ENCODE measurements at places on chromosomes 16 and 17. TPM values are rescaled to one million over a fixed set of nuclear protein-coding genes. Genes with fewer than 3 reads are reported as not detected.

DNA sequence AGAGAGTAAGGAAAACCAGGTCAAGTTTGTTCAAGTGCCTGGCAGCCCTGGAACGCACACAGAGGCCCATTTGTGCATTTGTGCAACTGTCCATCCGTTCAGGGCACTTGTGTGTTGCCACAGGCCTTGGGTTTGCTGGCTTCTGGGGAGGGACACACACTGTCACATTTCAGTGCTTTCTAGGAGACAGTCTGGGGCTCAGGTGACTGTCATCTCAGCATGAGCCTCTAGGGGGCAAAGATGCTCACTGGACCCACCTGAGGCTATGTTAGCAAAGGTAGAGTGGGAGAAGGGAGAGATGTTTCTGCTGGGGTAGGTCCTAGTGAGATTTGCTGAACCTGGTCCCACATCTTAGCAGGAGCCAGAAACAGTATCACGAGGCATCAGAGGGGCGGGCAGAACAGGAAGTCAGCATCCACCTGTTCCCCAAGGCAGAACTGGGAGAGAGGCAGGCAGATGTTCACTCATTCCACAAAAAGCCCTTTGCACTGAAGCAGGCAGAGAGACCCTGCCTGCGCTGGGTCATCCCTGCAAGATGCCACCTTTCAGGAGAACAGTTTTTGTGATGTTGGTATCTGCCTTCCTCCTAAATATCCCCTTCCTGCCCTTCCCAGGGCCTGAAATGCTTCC lies 48.5 kb downstream of the RAI1 start:
- DNase-seq = peak; percentile 43

GRCh38 chr16:68833251-68833650 lies 10.1 kb upstream of the TANGO6 start:
- DNase-seq = no peak

DNA sequence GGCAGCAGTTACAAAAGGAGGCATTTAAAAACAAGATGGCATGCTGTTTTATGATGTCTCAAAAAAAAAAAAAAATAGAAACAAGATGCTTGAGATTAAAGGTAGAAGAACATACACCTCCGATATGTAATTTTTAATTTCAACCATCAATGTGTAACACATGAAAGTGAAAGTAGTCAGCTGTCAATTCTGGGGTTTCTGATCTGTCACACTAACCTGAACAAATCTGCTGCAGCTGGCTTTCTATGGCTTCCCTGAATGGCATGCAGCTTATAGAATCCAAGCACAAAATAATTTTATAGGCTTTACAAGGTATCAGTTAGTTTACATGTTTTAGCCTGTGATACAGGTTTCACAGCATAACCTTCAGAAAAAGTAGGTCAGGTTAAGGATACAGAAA lies 13.5 kb downstream of the GLYR1 start:
- no peak for DNase-seq

DNA sequence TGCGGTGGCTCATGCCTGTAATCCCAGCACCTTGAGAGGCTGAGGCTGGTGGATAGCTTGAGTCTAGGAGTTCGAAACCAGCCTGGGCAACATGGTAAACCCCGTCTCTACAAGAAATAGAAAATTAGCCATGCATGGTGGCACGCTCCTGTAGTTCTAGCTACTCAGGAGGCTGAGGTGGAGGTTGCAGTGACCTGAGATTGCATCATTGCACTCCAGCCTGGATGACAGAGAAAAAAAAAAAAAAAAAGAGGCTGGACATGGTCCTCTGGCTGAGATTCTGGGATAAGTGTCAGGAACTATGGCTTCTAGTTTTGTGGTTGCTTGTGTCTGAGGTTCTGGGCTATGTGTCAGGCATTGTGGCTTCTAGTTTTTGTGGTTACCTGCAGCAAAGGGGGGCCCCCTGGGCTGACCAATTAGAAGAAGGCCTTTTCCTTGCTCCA lies 7.0 kb downstream of the KSR1 start:
- no peak for DNase-seq

DNA sequence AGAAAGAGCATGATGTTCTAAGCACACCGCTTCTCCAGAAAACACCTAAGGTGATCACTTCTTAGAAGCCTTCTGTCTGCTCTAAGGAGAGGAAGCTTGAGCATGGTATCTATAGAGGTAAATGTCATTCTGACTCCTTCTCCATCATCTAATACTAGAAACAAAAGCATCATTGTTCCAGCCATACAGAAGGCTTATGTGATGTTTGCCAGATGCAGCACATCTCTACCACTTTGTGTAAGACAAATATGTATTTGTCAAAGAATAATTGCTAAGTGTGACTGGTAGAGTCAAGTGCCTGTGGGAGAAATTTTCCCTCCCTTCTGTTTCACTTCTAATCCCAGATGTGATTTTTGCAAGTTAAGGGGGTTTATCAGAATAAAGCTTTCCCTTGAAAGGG lies 217.1 kb downstream of the HS3ST3A1 start:
- no peak for DNase-seq

DNA sequence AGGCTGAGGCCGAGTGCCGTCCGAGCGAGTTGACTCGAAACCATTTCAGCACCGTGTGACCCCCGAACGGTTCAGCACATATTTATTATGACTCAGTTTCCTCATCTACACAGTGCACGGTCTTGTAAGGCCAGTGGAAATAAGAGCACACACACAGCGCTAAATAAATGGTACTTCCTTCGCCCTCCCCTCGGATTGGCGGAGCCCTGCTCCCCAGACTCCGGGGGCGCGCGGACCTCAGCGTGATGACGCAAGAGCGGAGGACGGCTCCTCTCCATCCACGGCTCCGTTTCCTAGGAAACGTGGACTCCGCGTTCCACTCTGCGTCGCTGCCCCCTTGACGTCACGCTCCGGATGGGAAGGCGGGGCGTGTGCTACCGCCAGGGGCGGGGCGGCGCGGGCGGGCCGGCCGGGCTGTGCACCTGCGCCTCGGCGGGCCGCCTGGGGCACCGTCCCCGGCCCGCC lies at the start of gene PARD6A:
Gene PARD6A, plus strand, starts transcription at position 397 of the 465 bp plus-strand sequence. CDS start 79 bp downstream, outside the sequence.
- DNase-seq = peak; percentile 98

- DNase-seq = no peak
Observed at GRCh38 chr17:22671110-22671509, 978.8 kb downstream of the KCNJ18 start.

- DNase-seq = no peak
Observed at GRCh38 chr17:47120521-47121095, 68.5 kb downstream of the CDC27 start.

DNA sequence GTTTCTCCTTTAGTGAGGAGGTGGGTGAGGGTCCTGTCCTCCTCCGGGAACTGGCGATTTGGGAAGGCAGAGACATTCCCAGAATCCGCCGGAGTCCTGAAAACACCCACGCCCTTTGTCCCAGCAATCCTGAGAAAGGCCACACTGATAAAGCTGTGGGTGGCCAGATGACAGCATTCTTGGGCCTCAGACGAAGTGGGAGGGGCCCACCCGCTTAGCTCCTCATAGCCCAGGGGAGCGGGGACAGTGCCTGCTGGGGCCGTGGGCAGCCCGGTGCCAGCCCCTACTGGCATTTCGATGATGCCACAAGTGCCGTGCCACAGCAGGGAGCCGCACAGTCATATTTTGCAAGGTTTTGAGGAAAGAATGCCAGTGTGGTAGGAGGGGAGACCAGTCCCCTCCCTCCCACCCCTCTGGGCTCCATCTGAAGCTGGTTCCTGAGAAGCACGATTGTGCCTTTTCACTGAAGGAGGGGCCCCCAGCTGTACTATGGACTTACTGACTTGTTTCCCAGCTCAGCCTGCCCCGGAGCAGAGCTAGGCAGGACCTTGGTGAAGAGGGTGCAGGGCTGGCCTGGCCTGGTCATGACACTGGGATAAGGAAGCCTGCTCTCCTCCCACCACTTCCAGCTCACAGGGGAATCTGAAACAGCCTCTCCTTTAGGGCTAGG lies 20.9 kb upstream of the MPRIP start:
- peak; percentile 89 for DNase-seq

- DNase-seq = no peak
Observed at GRCh38 chr17:31401456-31402254, 10.2 kb downstream of the RAB11FIP4 start.

DNA sequence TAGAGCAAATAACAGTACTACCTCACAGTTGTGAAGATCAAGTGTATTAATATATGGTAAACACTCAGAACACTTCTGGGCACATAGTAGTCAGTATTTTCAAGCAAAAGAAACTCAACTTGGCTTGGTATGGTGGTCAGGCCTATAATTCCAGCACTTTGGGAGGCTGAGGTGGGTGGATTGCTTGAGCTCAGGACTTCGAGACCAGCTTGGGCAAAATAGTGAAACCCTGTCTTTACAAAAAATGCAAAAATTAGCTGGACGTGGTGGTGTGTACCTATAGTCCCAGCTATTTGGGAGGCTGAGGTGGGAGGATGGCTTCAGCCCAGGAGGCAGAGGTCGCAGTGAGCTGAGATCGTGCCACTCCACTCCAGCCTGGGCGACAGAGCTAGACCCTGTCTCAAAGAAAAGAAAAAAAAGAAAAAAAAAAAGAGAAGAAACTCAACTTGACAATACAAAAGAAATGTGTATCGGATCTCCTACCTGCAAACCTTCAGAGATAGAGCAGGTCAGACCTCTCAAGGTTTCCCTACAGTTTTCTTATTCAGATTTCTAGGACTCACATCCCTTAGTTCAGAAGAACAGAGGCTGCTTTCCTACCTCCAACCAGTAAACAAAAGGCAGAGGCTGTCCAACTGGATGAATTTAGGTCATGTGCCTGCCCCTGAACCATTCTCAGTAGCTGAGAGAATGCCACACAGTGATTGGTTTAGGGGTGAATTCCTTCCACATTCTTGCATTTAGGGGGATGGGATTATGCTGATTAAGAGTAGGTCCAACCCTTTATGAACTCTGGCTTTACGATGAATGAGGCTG lies 1.7 kb upstream of the KPNA2 start:
- peak; percentile 15 for DNase-seq

DNA sequence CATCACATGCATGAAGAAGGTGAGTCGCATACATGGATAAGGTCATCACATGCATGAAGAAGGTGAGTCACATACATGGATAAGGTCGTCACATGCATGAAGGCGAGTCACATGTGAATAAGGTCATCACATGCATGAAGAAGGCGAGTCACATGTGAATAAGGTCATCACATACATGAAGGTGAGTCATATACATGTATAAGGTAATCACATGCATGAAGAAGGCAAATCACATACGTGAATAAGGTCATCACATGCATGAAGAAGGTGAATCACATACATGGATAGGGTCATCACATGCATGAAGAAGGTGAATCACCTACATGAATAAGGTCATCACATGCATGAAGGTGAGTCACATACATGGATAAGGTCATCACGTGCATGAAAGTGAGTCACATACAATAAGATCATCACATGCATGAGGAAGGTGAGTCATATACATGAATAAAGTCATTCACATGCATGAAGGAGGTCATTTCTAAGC lies 105.1 kb upstream of the SDK2 start:
- DNase-seq = no peak

GRCh38 chr16:16083421-16084156 lies 134.2 kb downstream of the ABCC1 start:
- no peak for DNase-seq

DNA sequence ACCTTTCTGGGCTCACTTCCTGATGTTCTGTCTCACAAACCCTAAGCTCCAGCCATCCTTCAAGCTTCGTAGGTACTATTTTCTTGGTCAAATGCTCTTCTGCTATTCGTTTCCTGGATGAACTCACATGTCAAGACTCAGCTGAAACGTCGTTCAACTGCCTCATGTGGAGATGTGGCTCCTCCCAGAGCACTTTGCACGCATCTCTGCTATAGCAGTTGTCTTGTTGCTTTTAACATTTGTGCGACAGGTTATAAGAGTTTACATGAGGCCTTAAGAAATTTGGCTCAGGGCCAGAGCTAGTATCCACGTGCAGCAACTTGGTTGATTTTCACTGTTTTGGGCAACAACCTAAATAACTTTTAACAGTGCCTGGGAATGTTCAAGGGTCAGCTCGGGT lies 2.8 kb upstream of the KRT40 start:
- no peak for DNase-seq

- DNase-seq = no peak
Observed at GRCh38 chr16:80054647-80055046, 454.1 kb upstream of the MAF start.

- no peak for DNase-seq
Observed at GRCh38 chr16:22255335-22255734, 41.9 kb upstream of the POLR3E start.

- DNase-seq = no peak
Observed at GRCh38 chr17:33387406-33387805, 94.3 kb upstream of the ASIC2 start.

- peak; percentile 92 for DNase-seq
Observed at GRCh38 chr17:60135151-60135950, 14.4 kb upstream of the CA4 start.

DNA sequence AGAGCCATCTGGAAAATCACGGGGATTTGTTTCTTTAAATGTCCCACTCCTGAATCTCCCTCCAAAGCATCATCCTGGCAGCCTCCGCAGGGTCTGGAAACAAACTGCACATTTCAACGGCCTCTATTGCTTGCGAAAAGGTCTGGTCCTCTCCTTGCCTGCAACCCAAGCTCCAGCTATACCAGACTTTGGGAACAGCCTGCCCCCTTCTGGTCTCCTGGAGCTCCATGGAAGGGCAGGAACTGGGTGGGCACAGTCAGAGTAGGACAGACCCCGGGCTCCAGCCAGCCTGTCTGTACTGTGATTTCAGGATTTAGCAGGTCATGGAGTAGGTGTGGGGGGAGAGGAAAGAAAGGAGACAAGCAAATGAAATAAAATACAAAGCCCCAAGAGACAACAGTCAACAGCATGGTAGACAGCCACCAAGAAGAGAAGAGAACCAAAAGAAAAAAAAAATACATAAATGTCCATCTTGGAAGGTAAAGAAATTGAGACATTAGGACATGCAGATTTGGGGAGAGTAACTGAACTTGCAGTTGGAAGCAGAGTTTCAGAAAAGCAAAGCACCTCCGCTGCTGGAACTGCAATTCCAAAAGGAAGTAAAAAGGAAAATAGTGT lies 2.7 kb downstream of the XYLT1 start:
- peak; percentile 81 for DNase-seq

DNA sequence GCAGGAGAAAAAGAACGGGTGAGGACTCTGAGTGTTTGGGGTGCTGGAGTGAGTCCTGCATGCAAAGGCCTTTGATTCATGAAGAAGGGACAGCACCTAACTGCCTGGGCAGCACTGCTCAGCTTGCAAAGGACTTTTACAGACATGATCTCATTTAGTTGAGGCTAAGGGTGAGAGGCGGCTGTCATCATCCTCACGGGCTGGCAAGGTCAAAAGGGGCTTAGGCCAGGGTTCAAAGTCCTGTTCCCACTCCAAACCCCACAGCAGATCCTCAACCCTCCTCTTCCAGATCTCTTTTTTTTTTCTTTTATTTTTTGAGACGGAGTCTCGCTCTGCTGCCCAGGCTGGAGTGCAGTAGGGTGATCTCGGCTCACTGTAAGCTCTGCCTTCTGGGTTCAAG lies 4.8 kb downstream of the RHBDF2 start:
- no peak for DNase-seq

PER1 gene
- 100 TPM for total RNA-seq

HSD11B2 gene
- total RNA-seq = 1.1 TPM

SPIRE2 gene
- total RNA-seq = 0.62 TPM

HNF1B gene
- not detected for total RNA-seq

SLC5A11 gene
- total RNA-seq = not detected

MT1F gene
- total RNA-seq = 14.4 TPM

TEKT3 gene
- total RNA-seq = 2.5 TPM

SLC47A2 gene
- total RNA-seq = not detected

PDILT gene
- not detected for total RNA-seq

MED13 gene
- 80.1 TPM for total RNA-seq

IRX6 gene
- 0.16 TPM for total RNA-seq

TMEM106A gene
- 37.2 TPM for total RNA-seq

SCIMP gene
- 5.8 TPM for total RNA-seq

HEATR3 gene
- 9.4 TPM for total RNA-seq

C17orf67 gene
- 5.0 TPM for total RNA-seq

Data from aorta (tissue), 5 donors.